ENCODE measurements at places on chromosomes 1 and 21.

DNA sequence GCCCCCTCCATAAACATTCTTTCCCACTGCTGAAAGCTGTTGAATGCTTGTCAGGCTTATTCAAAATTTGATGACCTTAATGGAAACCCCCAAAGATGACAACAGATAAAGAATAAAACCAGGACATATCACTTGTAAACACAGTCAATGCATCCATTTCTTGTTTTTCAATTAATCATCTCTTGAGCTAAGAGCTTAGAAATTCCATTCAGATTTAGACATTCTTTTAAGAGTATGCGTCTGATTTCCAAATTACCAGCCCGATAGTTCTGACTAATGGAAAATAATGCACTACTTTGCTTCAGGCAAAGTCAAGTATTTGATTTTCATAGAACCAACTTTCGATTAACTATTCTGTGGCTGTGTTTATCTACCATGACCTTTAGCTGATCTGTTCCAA is 100.6 kb upstream of the RUNX1 start:
- no peak for DNase-seq

DNA sequence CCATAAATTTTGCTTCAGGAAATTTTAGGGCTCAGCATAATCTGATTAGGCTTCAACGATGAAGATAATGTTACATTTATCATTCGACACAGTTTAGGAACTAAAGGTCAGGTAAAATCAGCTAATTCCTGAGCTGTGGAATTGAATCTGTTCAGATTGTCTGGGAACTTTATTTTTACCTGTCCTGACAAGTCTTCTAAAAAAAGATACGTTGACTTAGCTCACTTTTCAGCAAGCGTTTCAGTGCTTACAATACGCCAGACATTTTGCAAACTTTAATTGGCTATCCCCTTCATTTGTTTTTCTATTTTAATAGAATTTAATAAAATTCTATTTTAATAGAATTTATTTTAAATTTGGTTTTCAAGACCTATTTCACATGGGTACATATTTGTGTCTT is 57.8 kb downstream of the POU2F1 start:
- DNase-seq = no peak

- DNase-seq = no peak
These were observed 1.2 kb downstream of the GPR52 start for GRCh38 chr1:174448974-174449373.

- no peak for DNase-seq
These were observed 22.7 kb downstream of the NCF2 start for GRCh38 chr1:183567584-183567983.

DNA sequence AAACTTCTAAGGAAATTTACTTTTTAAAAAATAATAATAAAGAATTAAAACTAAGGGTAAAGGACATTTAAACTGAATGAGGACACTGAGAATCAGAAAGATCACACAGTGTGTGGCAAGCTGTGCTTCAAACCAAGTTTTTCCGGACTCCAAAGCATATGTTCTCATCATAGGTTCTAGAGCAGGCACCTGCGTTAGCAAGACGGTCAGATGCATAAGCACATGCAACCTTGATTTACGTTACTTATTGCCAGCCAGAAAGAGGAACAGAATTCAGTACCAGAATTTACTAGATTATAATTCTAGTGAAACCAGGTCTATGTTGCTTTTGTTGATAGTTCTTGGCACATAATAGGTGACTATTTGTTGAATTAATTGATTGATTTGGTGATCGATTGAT is 6.2 kb upstream of the LBR start:
- no peak for DNase-seq

DNA sequence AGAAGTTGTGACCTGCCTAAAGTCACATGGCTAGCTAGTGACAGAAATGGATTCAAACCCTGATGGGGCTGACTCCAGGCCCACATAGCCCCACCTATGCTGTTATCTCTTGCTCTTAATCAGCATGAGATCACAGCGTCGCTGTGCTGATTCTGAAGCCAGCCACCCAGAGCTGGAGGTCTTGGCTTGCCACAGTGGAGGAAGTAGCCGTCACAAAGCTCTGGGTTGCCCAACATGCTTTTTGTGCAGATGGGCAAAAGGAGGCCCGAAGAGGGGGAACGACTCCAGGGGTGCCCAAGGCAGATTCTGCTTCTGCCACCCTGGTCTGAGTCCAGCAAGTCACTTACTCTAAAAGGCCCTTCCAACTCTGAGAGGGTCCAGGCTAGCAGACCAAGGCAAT is 14.7 kb upstream of the MFSD2A start:
- no peak for DNase-seq

DNA sequence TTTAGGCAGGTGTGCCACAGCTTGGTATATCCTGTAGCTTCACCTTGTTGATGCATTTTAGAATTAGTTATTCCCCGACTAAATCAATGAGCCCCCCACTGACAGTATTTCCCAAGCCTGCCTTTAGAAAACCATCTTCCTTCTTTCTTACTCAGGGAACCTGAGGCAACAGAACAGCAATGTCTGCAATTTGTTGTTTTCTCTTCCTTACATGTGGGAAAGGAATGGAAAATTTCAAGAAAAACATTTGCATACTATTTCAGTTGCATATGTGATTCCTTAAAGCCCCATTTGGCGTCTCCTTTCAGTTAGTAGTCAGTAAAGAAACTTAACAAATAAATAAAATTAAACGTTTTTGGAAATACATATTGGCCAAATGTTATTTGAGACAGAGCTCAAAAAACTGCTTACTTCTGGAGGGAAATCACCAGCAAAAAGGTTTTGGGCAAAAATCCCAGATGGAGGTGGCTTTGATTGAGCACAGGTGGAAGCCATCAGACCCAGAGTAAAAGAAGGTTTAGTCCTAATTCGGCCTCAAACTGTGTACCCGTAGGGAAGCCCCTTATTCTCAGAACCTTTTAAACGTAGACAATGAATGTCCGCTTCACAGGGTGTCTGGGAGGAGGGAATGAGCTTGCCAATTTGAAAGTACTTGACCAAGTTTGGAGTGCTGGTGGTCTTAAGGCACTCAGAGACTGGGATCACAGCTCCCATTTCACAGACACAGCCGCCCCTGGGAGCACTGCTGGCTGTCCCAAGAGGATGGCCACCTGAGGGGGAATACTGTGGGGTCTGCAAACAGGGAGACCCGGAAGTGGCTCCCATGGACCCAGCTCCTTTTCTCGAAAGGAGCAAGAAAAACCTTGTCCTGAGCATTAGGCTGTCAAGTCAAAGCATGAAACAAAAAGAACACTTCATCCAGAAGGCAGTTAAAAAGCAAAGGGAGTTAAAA is 9.4 kb downstream of the LHX4 start:
- DNase-seq = no peak

DNA sequence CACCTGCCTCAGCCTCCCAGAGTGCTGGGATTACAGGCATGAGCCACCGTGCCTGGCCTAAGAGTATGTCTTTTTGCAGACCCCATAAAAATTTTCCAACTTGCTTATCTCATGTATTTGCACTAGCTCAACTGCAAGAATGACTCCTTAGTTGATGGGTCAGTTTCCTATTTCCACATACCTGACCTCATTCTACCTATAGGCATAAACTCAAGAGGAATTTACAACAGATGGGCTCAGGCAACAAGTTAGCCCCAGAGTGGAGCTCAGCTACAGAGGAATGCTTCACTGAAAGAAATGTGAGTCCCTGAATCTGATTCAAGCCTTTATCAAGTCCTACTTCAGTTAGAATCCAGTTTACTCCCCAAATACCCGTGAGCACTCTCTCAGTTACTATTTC is 5.3 kb upstream of the SLC37A1 start:
- no peak for DNase-seq

DNA sequence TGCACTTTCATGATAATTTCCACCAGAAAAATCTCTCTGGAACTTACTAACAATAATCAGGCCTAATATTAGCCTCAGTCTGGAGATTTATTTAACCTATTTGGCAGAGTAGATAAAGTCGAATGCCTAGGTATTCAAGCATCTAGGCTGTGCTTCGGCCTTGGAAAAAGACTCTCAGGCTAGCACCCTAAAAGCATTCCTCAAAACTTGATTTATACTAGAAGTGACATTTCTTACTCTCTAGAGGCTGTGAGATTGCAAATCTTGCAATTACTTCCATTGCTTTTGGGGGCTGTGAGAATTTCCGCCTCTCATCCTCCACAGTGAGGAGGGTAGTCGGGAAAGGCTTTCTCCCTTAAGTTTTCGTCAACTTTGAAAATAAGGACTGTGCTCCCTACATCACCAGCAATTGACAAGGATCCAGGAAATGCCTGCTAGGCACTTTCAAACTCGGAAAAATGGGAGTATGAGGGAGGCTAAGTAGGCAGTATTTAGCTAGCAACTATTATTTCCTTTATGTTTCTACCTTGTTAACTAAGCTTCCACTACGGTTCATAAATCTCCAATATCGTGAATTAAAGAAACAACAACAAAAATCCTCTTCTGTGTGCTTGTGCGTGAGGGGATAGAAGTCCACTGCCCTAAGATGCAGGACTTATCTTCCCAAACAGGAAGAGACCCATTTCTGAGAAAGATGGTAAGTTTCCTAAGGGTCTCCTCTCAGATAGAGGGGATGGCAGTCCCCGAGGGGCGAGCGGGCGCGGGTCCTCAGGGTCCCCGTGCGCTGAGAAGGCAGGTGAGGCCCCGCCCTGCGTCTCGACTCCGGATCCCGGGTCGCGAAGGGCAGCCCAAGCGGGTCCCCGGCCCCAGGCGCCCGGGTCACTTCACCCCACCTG is 1.1 kb upstream of the LMO4 start:
- DNase-seq = no peak

DNA sequence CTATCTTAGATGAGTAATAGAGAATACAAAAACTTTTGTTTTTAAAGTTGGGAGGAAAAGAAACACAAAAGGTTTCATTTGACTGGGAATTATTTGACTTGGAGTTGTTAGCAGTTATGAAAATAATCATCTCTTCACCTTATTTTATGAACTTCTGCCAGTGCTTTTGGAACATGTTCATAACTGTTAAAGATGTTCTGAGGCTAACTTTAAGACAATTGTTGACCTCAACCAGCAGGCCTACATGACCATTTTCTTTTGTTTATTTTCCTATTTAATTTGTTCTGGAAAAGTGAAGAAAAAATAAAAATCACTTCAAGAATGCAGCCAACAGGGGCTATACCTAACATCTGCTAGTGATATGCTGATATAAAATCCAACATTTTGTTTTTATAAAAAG is 37.4 kb downstream of the JAM2 start:
- DNase-seq = no peak

DNA sequence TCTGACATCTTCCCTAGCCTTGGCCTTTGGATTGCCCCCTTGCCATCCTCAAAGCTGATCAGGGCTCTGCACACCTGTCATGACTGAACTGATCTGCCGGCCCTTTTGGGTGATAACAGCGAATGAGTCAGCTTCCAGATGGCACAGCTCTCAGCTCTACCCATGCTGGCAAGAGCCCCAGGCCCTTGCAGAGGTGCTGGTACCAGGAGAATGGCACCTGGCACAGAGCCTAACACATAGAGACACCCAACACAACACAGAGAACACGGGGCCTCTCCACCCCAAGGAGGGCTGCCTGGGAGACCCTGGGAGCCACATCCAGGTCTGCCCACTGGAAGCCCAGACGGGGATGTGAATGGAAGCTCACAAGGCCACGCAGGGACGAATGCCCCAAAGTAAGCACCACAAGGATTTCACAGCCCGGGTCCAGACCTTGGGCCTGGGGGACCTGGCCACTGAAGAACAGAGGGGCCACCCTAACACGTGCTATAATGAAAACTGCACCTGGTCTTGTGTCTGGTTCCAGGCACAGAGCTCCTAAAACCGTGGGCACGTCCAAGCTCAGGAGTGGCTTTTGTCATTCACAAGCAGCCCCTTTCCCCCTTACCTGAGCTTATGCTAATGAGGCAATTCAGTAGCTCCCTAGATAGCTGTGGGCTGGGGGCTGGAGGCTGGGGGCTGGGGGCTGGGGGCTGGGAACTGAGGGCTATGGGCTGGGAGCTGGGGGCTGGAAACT is 160.5 kb downstream of the NPHP4 start:
- DNase-seq = no peak

GRCh38 chr1:65255035-65255655 is 54.2 kb upstream of the DNAJC6 start:
- DNase-seq = peak; percentile 10

- DNase-seq = no peak
These were observed 320.3 kb upstream of the VAMP3 start for GRCh38 chr1:7450838-7451237.

DNA sequence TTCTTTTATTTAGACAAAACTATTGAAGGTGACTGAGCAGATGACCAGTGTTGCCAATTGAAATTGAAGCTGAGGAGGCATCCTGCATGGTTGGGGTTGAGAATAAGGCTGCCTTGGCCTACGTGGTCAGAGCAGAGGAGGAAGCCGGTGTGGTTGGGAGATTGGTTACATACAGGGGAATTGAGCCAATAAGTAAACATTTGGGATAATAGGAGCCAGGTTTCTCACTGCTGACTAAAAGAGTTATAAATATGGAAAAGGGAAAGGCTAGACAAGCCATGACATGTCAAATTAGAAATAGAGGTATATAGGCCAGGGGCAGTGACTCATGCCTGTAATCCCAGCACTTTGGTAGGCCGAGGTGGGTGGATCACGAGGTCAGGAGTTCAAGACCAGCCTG is 15.8 kb downstream of the SNX7 start:
- no peak for DNase-seq
